ENCODE measurements at places on chromosomes 12 and 14.

- no peak for DNase-seq
Observed at GRCh38 chr12:118237052-118237665, 101.2 kb downstream of the PEBP1 start.

DNA sequence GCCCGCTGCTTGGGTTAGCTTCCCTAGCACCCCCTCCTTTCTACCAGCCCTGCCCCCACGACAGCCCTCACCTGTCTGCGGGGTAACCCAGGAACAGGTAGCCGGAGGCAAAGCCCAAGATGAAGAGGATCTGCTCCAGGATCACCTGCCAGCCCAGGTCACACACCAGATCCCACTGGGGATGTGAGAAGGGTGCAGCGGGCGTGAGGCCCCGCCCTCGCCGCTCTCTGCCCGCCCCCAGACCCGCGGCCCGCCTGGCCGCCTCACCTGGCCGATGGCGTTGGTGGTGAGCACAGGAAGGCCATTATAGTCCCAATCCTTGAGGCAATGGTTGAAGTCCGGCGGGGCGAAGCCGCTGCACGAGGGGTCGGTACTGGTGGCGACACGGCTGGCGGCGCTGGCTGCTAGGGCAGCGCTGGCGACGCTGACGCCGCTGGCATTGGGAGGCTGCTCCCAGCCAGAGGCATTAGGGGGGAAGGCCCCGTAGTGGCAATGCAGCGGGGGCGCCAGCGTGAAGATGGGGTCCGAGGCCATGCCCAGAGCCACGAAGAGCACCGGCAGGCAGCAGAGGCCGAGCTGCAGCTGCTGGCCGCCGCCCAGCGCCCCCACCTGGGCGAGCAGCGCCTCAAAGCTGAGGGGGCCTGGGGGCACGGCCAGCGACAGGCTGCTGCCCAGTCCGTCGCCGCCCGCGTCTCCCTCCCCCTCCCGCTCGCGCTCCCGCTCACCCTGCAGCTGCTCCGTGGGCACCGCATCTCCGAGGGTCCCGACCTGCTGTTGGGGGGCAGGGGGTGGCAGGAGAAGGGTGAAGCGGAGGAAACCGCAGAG lies 794 bp downstream of the SLC22A17 start:
- no peak for DNase-seq

GRCh38 chr12:73266206-73266605 lies 994.0 kb downstream of the TRHDE start:
- no peak for DNase-seq

DNA sequence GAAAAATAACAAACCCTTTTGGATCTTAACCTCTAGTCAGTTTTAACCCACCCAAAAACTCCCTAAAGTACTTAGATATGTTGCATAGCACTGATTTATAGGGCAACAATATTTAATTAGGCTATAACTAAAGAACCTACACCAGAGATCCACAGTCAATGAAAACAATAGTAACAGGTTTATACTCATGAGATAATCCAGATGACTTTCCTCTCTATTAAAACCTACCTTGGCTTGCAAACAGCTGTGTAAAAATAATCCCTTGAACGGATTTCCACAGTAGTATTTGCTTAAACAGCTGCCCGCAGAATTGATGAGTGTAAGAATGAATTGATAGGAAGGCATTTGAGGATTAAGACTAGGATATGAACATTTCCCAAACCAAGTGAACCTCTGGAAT lies 104.3 kb upstream of the PTPRR start:
- DNase-seq = no peak

DNA sequence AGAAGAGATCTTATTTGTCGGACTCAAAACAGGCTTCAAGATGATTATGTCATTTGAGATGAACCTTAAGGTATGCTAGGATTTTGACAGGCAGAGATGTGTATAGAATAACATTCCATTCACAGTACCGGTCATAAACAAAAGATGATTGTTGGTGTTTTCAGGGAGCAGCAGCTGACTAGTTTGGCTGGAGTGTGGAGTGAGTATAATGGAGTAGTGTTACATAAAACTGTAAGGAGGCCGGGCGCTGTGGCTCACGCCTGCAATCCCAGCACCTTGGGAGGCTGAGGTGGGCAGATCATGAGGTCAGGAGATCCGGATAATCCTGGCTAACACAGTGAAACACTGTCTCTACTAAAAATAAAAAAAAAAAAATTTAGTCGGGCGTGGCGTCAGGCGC lies 23.9 kb downstream of the SERPINA10 start:
- DNase-seq = no peak

DNA sequence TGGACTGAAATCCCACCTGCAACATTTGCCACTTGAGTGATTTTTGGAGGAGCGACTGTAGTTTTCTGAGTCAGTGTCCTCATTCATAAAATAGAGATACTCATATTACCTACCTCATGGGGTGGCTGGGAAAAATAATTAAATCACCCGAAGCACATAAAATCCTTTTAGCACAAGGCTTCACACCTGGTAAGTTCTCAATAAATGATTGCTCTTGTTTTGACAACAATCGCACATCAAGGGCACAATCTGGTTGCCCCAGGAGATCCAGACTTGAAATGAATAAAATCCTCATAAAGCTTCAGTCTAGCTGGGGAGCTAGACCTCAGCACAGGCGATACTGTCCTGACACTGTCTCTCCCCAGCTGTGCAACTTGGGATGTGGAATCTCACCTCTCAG lies 76.0 kb upstream of the CCDC60 start:
- DNase-seq = no peak

- no peak for DNase-seq
Observed at GRCh38 chr12:30345744-30346471, 349.8 kb downstream of the IPO8 start.

DNA sequence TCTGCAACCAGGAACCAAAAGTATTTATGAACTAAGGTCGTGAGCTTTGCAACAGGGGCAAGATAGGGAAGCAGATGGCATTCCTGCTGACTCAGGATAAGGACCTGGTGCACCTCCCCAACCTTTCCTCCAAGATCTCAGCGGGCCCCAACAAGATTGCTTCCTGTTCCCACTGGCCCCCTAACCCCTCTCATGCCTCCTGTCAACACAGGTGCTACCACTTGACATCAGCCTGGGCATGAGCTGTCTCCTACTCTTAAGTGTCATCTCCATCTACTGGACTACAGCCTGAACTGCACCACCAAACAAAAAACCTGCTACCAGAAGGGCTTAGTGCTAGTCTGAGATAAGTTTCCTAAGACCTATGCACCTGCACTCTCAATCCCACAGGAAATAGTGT lies 32.7 kb downstream of the MED6 start:
- DNase-seq = no peak
